ENCODE measurements at places on chromosomes 7 and 10.

- no peak for DNase-seq
Measured at GRCh38 chr7:110835218-110835617, 255.7 kb upstream of the LRRN3 start.

GRCh38 chr7:90584378-90584777 is 11.7 kb upstream of the CDK14 start:
- DNase-seq = no peak

DNA sequence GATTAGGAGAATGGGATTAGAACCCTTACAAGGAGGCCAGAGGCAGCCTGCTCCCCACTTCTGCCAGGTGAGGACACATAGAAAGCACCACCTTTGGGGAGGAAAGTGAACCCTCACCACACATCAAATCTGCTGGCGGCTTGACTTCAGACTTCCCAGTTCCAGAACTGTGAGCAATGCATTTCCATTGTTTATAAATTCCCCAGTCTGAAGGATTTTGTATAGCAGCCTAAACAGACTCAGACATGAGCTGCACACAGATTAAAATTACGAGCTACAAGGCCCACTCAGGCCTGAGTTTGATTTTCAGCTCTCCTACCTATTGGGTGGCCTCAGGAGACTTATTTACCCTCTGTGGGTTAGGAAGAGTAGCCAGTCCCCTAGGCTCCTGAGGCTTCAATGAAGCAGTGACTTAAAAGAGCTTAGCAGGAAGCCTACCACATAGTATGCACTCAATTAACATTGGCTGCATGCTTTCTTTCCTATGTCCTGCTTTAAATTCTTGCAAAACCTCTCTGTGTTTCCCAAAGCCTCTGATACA is 350.7 kb upstream of the ZMIZ1 start:
- DNase-seq = no peak

GRCh38 chr7:17934094-17934493 is 6.2 kb downstream of the SNX13 start:
- no peak for DNase-seq

DNA sequence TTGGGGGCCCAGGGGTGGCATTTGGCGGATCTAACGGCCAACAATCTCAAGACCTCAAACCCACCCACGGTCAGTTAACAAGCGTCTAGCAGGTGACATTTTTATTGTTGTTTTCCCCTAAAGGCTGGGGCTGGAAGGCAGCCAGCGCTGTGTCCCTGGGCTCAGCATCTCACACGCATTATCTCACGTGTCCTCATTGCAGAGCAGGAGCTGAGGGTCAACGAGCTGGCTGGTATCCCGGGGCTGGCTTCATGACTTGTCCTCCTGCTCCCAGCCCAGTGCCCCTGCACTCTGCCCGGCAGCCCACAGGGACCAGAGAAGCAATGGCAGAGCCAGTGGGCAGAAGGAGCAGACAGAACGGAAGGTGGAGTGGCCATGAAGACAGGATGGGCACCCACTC is 54.4 kb upstream of the TMEM273 start:
- no peak for DNase-seq

DNA sequence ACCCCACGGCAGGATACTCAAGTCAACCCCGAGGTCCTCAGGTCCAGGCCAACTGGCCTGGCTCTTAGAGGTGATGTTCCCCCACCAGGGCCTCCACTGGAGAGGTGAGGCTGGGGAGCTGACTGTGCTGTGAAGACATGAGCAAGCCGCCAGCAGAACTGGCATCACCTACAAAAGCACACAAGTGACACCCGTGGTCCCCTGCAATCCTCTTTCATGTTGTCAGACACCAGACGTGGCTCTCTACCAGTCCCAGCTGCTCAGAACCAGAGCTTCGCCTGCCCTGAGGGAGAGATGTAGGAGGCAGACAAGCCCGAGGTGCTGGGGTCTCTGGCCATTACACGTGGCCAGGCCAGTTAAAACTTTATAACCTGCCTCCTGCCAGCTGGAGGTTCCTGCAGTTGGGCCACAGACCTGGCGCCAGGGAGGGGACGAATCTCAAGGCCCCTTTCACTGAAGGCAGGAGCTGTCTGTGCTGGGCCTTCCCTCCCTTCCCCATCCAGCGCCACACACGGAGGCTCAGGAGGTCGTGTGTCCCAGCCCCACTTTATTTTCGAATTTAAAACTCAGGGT is 2.2 kb downstream of the COMTD1 start:
- DNase-seq = no peak

DNA sequence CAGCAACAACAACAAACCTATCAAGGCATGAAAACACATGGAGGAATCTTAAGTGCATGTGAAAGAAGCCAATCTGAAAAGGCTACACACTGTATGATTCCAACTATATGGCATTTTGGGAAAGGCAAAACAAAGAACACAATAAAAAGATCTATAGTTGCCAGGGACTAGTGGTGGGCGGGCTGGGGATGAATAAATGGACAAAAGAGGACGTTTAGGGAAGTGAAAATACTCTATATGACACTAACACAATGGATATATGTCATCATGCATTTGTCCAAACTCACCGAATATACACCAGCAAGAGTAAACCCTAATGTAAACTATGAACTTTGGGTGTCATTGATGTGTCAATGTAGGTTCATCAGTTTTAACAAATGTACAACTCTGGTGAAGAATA is 89.1 kb downstream of the SEMA3E start:
- DNase-seq = no peak

GRCh38 chr10:21014141-21014540 is 117.0 kb upstream of the NEBL start:
- DNase-seq = no peak

Data from BJ (cell line).